BE2C (cell line): ENCODE measurements at places on chromosomes 7 and 10.

- no peak for DNase-seq
These were observed 111.4 kb downstream of the TFPI2 start for GRCh38 chr7:93779115-93779514.

- DNase-seq = no peak
These were observed 43.6 kb downstream of the GUSB start for GRCh38 chr7:65938336-65938895.

- DNase-seq = no peak
These were observed 17.1 kb upstream of the SCIN start for GRCh38 chr7:12553416-12553815.

GRCh38 chr7:109835577-109835976 is 1255.3 kb upstream of the LRRN3 start:
- DNase-seq = no peak

DNA sequence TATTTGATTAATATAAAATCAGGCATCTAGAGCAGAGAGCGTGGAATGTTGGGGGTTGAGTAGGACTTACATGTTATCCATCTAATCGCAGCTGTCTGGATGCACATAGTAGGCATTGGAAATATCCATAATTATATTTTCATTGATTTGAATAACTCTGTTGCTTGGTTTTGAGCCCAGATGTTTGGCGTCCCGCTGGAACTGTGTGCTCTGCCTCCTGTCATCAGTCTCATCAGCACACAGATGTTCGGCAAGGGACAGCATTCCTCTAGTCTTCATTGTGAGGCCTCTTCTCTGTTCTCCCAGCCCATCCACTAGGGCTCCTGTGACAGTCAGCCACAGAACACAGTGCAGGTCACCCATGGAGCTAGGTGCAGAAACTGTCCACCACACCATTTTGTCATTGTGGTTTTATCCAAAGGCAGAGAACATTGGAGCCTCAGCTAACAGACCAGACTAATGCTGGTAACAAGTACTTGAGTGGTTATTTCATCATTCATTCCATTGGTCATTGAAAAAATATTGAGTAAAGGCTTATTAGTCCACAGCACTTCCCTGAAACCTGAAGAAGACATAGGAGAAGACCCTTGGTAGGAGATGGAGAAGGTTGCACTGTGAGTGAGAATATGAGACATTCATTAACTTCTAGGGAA is 927.4 kb downstream of the LRMDA start:
- DNase-seq = no peak

DNA sequence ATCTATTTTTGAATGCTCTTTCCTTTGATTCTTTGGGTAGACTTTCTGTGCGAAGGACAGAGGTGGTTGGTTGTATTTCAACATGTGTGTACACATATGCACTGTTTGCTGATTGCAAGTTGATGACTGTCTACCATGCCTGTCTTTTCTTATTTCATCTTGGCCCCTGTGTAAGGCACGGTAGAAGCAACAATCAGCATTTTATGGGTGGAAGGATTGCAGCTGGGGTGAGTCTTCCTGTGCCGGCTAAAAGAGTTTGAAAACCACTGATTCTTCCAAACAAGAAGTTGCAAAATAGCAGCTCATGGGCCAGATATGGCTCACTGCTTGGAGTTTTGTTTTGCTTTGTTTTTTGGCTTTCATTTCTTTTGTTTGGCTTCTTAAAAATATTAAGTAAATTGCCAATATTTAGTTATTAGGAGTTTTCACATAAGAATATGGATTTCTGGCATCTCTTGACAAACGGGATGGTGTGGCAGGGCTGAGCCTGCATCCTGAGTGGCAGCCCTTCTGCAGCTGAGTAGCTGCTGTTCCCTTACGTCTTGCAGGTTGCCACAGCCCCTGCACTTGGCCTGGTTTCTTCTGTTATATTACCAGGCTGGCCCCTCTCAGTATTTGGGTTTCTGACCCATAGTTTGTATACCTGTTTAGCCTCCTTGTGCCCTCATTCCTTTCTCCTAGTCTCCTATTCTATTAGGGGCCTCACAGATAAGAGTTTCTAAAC is 7.2 kb downstream of the ZNF862 start:
- no peak for DNase-seq

GRCh38 chr10:44394696-44395381 is 9.9 kb upstream of the CXCL12 start:
- no peak for DNase-seq

DNA sequence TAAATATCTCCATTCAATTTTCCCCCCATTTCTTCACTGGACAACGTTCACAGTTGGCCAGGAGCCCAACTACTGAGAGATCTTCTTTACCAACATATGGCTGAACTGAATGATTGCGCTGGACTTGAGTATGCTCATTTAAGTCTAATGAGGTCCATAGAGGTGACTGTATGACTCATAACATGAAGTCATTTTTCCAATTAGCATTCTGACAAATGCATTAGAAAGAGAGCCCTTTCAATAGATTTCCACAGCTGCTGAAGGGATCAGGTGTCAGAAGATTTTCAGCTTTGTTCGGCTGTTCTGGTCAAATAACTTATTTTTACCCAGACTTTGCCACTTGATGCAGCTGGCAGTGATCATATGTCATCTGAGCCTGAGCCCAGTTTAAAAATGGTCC is 438.0 kb downstream of the ETV1 start:
- peak; percentile 11 for DNase-seq

GRCh38 chr7:154909241-154910105 is 93.5 kb downstream of the PAXIP1 start:
- DNase-seq = no peak

DNA sequence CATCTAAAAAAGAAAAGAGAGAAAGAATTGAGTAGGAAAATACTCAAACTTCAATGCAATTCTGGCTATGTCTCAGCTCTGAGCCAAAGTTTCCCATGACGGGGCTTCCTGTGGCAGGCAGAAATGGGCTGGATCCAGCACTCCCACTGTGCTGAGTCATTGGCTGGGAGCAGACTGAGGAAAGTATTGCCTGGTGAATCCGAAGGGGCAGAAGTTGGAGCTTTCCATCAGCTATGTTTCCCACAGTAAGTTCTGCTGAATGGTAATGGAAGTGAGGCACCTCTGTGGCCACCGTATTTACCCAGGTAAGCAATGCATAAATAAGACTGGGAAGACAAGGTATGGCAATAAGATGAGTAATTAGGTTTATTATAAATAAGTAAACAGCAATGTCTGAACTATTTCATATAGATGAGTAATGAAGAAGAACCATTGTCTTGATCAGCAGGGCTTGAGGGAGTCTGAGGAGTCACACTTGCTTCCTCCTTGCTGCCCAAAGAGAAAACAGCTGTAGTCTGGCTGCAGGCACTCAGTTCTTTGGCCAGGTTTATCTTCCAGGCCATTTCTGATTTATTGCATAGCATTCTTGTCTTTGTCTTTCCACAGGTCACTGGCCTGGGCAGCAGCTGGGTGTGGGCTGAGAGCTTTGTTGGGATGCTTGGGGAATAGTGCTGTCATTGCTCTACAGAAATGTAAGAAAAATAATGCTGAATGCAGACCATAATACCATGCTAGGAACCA is 255.3 kb downstream of the DNAJB9 start:
- DNase-seq = no peak

DNA sequence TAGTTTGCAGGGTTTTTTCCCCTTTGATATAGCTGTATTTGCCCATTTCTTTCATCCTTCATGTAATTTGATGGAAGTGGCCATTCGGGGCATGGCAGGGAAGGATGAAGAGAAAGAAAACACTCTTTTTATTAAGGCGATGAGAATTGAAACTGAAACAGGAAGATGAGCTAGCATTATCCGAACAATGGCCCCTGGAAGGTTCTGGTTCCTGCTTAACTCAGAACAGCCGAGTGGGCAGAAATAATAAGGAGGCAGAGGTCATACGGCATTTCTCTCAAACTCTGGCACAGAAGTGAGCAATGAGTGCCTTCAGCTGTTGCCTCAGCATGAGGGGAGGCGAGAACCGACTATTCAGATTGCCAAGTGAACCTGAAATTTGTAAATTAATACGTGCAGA is 113.2 kb upstream of the MYO3A start:
- no peak for DNase-seq

DNA sequence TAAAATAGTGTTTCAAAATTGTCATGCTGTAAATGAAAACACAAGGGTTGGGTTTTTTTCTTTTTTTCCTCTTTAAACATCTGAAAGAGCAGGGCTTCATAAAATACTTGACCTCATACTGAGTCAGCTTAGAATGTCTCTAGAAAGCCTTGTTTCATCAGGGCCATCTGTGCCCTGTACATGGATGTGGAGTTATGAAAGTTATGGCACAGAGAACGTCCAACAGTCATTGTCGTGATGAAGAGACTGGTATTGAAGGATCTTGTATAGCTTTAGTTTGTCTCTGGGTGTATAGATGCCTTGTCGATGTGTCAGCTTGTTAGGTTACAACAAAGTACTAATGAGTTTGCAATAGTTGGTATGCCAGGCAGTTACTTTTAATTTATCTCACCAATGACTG is 127.3 kb downstream of the FAM204A start:
- no peak for DNase-seq

DNA sequence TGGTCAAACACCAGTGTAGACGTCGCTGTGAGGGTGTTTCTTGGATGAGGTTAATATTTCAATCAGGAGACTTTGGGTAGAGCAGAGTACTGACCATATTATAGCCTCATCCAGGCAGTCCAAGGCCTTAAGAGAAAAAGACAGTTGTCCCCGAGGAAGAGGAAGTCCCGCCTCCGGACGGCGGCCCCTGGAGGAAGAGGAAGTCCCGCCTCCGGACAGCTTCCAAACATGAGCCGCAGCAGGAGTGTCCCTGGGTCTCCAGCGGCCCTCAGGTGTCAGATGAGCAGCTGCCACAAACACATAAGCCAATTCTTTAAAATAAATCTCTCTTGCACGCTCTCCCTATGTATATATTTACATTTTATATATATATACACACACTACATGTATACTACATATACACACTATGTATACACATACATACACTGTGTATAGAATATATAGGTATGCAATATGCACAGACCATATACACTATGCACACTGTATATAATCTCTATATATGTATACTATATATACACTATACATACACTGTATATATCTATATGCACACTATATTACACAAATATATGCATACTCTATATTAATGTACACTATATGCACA is 37.5 kb downstream of the PWWP2B start:
- peak; percentile 39 for DNase-seq

GRCh38 chr7:37441816-37442215 is 6.8 kb downstream of the ELMO1 start:
- no peak for DNase-seq

DNA sequence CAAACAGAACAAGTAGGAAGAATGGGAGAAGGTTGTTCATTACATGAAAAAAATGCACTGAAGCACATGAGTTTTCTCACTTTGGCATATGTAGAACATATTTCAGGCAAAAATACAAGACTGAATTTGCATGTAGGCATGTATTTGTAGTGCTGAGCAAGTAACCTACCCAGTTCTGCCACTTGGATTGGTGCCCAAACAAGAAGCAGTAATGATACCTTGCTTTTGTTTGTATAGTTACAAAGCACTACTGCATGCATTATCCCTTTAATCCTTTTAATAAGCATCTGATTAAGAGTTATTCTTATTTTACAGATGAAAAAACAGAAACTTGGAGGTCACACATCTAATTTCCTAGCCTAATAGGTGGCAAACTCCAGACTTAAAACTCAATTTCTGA is 23.1 kb upstream of the CTTNBP2 start:
- no peak for DNase-seq

- DNase-seq = no peak
These were observed 5.2 kb upstream of the MOGAT3 start for GRCh38 chr7:101205901-101206664.

GRCh38 chr7:94739180-94739579 is 83.2 kb upstream of the SGCE start:
- no peak for DNase-seq

- DNase-seq = no peak
These were observed 41.9 kb downstream of the ADRA2A start for GRCh38 chr10:111118758-111119157.

DNA sequence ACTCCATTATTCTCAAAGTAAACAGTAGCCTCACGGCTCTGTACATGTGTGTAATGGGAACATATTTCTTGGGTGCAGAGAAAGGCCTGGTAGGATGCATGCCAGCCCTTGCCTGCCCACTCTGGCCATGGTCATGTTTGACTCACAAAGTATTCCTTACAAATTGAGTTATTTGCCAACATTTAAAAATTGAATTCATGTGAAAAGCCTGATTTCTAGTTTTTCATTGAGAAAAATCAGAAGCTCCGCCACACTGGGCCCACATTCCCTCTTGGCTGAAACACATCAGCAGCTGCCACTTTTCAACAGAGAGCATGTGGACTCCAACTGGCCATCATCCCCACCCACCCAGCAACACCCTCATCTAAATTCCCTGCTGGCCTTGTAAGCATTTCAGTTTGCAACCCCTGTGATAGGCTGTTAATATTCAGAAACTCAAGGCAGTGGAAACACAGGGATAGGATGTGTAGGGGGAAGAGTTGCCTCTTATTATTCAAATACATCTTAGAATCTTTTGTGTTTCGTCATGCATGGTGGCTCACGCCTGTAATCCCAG is 40.9 kb downstream of the CDH23 start:
- DNase-seq = no peak

DNA sequence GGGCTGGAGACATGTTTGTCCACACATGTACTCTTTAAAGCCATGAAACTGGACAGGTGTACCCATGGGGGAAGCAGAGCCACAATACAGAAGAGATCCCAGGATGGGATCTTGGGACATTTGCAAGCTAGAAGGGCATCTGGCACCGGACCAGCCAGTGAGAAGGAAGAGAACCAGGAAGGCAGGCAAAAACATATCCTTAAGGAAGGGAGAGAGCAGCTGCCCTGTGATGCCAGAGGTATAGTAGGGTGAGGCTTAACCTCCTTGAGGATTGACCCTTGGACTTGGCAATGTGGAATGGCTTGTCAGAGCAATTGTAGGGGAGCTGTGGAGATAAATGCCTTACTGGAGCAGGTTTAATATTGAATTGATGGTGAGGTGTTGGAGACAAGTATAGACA is 17.9 kb upstream of the SUV39H2 start:
- DNase-seq = no peak

GRCh38 chr10:101686133-101686925 is 8.6 kb downstream of the FBXW4 start:
- no peak for DNase-seq

GRCh38 chr10:78516236-78516635 is 482.6 kb downstream of the RPS24 start:
- DNase-seq = no peak

DNA sequence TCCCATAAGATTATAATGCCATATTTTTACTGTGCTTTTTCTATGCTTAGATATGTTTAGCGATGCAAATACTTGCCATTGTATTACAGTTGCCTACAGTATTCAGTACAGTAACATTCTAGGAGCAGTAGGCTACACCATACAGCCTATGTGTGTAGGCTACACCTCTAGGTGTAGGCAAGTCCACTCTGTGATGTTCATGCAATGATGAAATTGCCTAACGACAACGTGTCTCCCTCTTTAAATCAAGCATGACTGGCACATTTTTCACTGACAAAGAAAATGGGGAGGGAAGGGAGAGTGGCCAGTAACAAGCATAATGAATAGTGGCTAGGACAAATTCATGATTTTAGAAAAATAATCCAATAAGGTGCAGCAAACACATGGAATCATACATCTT is 1.7 kb downstream of the NCAPG2 start:
- DNase-seq = no peak
